ENCODE measurements at places on chromosomes 6 and 20. TPM values are rescaled to one million over a fixed set of nuclear protein-coding genes. Genes with fewer than 3 reads are reported as not detected.

GRCh38 chr6:16948396-16948795 lies 153.5 kb upstream of the STMND1 start:
- no peak for DNase-seq

- DNase-seq = peak; percentile 36
Observed at GRCh38 chr20:41078329-41078728, 49.7 kb downstream of the TOP1 start.

DNA sequence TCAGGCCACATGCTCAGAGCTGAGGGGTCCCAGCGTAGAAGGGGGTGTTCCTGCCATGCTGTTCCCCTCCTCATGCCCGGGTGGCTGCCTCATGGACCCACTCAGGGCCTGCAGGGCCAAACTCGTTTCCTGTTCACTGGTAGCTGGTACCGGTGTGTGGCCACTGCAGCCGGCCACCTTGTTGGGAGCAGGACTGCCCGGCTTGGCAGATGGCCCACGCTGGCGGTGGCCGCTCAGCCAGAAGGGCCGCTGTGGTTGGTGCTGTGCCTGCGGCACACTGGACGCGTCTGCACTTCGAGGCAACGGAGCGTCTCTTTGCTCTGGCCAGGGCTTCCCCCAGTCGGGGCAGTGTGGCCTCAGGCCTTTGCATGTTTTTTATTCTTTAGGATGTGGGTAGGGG lies 10.0 kb upstream of the COL20A1 start:
- DNase-seq = no peak

GRCh38 chr6:155126727-155127439 lies 131.8 kb downstream of the TIAM2 start:
- DNase-seq = no peak

DNA sequence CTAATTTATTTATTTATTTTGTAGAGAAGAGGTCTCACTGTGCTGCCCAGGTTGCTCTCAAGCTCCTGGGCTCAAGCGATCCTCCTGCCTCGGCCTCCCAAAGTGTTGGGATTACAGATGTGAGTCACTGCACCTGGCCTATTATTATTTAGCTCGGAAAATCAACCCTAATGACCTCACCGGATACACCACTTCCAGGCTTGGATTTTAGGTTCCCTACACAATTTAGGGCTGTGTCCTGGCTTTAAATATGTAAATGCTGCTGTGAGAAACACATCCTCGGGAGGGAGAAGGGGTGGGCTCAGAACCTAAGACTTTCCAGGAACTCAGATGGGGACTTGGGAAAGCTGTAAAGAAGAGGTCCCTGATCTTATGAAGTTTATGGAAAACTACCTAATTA lies 51.0 kb upstream of the SLC32A1 start:
- no peak for DNase-seq

- DNase-seq = no peak
Observed at GRCh38 chr6:116251568-116252384, 2.1 kb downstream of the TSPYL4 start.

DNA sequence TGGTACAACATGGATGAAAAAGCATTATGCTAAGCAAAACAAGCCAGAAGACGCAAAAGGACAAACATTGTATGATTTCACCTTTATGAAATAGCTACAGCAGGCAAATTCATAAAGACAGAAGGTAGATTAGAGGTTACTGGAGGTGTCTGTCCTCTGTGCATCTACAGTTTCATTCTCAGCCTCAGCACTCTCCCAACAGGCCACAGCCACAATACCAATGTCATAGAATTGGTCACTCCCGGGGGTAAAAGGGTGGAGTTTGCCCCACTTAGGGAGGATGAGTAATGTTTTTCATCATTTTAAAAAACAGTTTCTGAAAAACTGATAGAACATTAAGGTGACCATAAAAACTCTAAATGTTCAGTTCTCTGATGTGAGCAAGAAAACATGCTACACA lies 17.2 kb upstream of the TMX4 start:
- no peak for DNase-seq

DNA sequence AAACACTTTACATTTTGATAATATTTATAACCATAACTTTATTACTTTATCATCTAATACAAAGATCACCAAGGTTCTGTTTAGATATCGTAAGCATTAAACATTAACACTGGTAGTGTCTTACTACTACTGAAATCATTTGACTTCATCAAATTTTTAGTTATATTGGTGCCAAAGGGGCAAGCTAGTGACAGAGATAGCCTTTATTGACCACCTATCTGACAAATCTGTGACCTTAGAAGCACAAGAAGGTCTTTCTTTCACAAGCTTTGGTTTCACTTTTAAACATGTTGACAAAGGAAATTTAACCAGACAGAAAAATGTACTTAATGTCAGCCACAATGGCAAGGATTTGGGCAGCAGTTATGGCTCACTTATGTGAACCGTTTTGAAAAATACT lies 50.7 kb upstream of the ENPP4 start:
- DNase-seq = no peak

- DNase-seq = no peak
Observed at GRCh38 chr6:85077098-85077497, 312.7 kb upstream of the TBX18 start.

GRCh38 chr6:22237526-22237925 lies 59.3 kb downstream of the PRL start:
- no peak for DNase-seq

DNA sequence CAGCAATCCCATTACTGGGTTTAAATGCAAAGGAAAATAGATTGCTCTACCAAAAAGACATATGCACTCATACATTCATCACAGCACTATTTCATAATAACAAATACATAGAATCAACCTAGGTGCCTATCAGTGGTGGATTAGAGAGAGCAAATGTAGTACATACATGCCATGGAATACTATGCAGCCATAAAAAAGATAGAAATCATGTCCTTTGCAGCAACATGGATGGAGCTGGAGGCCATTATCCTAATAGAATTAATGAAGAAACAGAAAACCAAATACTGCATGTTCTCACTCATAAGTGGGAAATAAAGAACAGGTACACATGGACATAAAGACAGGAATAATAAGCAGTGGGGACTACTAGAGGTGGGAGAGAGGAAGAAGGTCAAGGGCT lies 70.7 kb upstream of the MLIP start:
- DNase-seq = no peak

GRCh38 chr20:57188056-57188455 lies 78.4 kb downstream of the BMP7 start:
- DNase-seq = no peak

- peak; percentile 91 for DNase-seq
Observed at GRCh38 chr6:26195376-26195923, 108.2 kb downstream of the HFE start.

GRCh38 chr6:67391955-67392354 lies 1243.1 kb upstream of the ADGRB3 start:
- no peak for DNase-seq

DNA sequence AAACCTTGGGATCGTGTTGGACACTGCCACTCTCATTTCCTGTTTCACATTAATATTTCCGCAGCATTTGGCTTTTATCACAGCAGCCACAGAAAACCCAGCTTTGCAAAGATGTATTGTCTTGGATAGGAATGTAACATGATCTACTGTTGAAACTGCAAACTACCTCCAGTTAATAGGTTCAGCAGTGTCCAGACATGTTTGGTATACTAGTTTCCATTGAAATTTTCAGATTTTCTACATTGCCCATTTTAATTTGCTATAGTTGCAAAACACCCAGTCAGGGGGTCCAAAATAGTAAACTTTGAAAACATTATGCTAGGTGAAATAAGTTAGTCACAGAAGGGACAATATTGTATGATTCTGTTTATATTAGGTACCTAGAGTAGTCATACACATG lies 3.3 kb downstream of the ANKRD6 start:
- no peak for DNase-seq

DNA sequence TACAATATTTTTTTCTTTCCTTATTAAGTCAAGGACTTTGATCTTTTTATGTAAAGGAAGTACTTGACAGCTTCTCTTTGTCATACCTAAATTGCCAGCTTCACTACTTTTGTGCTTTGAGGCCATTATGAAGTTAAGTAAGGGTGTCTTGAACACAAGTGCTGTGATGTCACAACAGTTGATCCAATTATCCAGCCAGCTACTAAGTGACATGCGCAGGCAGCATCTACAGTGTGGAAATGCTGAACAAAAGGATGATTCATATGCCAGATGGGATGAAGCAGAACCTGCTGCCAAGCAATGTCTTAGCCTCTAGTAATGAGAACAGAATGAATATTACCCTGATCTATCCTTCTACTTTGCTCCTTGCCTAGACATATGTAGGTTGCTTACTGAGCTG lies 68.3 kb upstream of the TMEM244 start:
- DNase-seq = no peak

DNA sequence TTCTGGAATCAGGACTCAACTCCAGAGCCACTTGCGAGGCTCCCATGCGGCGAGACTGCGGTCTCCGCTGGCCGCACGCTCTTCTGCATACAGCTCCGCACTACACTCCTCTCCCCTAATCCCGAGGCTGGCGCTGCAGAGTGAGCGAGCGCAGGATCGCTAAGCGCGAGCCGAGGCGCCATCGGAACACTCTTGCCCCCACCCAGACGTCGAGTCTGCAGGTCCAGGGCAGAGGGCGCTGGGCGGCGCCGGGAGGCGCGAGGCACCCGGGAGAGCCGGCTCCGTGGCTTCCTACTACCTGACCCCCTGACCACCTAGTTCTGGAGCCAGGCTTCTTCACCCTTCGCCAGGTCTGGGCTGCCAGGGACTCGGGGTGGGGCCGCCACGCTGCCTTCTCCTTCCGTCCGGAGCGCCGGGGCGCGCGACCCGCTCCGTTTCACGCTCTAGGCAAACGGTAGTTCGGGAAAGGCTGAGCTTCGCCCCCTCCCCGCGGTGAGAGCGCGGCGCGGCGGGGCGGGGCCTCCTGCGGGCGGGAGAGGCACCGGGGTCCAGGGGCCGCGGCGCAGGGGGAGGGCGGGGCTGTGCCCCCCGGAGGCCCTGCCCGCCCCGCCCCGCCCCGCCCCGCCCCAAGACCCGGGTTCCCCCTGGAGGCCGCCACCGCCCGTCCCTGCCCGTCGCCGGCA lies 5.4 kb upstream of the TUBB2A start:
- DNase-seq = peak; percentile 70

- no peak for DNase-seq
Observed at GRCh38 chr6:161413355-161413771, 139.5 kb upstream of the AGPAT4 start.

GRCh38 chr6:46865221-46865620 lies 56.5 kb downstream of the ADGRF5 start:
- no peak for DNase-seq

DNA sequence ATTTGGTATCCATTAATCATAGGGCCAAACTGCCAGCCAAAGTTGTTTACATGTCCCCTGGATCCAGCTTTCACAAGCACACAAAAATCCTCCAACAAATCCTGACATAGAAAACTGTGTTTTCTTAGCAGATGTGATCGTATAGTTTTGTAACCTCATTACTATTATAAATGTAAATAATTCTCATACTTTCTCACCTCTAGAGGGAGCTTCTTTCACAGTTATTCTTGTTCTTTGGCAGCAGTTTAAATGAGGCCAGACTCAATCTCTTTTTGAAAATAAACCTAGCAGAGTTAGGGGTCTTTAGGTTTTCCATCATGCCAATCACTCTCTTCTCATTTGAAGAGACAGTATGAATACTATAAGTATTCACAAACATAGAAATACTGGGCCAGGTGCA lies 17.0 kb upstream of the ZNF318 start:
- no peak for DNase-seq

Gene BHLHE23
- not detected for polyA plus RNA-seq

Gene ZC2HC1B
- not detected for polyA plus RNA-seq

Gene SPDEF
- 2.3 TPM for polyA plus RNA-seq

Gene WFDC5
- polyA plus RNA-seq = not detected

Gene CGA
- polyA plus RNA-seq = not detected

Data from right lung (tissue), 10 donors.